Naive thymus-derived CD8-positive, alpha-beta T cell (primary cell): ENCODE measurements at places on chromosomes 7 and 10.

DNA sequence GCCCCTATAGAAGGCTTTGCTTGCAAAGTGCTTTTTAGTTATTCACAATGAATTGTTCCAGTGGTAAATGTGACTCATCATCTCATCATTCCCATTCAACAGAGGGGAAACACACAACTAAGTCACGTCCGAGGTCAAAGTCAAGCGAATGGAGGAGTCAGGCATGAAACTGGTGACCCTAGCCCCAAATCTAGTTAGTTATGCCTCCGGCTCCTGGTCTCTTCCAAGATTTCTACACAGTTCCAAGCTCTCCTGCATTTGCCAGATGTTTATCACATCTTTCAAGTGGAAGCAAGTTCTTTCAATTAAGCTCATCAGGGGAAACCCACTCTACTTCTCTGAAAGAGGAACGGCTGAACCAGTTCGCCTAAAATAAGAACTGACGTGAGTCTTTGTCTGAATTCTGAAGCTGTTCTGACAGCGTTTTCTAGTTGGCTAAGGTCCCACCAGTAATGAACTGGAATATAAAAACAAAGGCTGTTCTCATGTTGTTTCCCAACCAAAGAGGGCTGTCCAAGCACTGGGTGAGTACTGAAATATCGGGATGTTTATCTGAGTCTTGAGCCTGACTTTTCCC is 140.9 kb upstream of the NRBF2 start:
- DNase-seq, result no peak

- DNase-seq, result peak; percentile 39
Observed at GRCh38 chr10:11147722-11148121, 130.1 kb downstream of the CELF2 start.

GRCh38 chr10:88088441-88089340 is 225.3 kb downstream of the PTEN start:
- no peak for DNase-seq

- no peak for DNase-seq
Observed at GRCh38 chr10:131760416-131761166, 140.2 kb upstream of the PPP2R2D start.

- no peak for DNase-seq
Observed at GRCh38 chr7:33738260-33738935, 166.9 kb upstream of the BMPER start.
